ENCODE measurements at places on chromosomes 1 and 21. TPM values are rescaled to one million over a fixed set of nuclear protein-coding genes. Genes with fewer than 3 reads are reported as not detected.

DNA sequence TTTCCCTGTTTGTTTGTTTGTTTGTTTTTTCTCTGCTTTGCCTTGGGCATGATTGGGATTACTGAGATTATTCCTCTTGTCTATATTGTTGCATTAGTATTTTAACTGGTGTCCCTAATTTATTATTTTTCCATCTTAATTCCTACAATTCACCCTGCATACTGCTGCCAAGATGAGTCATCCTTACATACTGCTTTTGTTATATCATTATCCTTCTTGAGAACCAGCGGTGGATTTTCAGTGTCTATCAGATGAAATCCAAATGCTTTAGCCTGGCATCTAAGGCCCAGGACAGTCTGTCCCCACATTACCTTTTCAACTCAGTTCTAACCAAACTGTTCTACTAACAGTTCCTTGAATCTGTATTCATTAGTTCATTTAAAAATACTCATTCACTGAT is 101.7 kb downstream of the OLFML2B start:
- DNase-seq, result no peak

S100A7A gene
- total RNA-seq, result not detected

PCSK9 gene
- 184 TPM for total RNA-seq

DNA sequence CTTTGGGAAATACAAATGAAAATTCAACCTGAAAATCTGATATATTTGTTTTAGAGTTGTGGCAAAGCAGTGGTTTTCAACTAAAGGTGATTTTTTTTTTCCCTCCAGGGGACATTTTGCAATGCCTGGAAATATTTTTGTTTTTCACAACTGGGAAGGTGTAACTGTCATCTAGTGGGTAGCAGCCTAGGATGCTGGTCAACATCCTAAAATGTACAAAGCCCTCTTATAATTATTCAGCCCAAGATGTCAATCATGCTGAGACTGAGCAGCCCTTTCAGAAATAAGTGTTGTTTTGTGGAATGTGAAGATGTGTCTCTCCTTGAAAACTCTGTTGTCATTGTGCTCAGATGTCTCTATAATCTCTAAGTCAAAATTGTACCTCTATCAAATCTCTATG is 95.2 kb upstream of the NCAM2 start:
- no peak for DNase-seq

- no peak for DNase-seq
These were observed 45.8 kb downstream of the DNAJC6 start for GRCh38 chr1:65355031-65355712.

DNA sequence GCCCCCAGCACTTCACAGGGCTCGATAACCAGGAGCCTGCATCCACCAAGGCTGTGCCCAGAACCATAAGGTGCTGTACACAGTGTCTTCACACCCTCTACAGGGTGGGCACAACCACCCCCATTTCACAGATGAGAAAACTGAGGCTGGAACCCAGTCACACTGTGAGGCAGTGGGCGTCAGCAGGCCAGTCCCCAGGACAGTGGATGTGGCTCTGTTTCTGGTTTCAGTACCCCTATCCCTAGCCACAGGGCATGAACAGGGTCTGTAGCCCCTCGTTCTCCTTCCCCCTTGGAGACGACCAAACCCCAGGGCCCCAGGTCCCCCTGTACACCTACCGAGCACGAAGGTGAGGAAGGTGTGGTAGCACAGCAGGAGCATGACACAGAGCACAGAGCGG is 27.6 kb downstream of the TTC39A start:
- no peak for DNase-seq

GRCh38 chr1:241447031-241447644 is 72.4 kb downstream of the FH start:
- DNase-seq, result no peak

DNA sequence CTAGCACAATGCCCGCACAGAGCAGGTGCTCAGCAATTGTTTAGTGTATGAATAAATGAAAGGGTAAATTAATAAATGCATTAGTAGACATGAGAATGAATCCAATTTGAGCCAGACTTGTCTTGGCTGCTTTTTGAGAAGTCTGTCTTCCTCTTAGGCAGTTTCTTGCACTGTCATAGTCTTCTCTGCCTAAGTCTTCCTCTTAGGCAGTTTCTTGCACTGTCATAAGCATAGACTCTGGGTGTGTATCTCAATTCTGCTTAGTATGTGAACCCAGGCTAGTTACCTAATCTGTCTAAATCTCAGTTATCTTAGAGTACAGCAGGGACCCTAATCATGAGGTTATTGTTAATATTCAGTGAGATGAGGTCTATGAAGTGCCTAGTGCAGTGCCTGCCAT is 27.2 kb downstream of the NHLH2 start:
- DNase-seq, result no peak

DNA sequence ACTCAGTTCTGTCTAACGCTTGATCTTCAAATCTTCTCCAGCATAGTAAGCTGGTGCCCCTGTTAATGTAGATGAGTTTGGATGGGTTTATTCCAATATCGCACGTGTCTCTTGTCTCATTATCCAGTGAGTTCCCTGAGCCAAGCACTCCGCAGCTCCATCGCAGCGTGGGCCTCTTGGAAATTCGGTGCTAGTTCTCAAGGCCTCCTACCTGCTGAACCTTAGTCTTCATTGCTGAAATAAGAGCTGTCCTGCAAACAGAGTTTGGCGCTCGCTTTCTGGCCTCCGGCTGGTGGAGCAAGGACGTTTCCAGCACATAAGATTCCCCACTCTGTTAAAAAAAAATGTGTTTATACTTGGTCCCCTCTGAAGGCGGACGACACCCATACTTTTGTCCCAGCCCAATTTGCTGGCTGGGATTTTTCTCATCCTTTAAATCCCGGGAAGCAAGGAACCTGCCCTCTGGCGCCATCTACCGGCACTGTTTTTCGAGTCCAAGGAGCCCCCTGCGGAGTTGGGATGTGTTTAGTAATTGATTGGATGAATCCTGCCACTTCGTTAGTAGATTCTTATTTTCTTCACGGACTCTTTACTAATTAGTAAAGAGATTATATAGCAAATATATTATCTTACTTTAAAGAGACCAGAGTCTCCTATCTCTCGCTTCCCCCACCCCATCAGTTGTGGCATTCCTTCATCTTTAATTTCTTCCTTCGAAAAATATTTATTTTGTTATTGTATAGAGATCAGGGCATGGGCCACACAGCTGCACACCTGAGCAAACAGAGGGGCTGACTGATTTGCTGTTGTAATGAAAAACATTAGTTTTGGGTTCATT is 14.7 kb downstream of the JUN start:
- no peak for DNase-seq

RNU1-2 gene
- 4,441 TPM for total RNA-seq

- DNase-seq, result no peak
These were observed 6.9 kb upstream of the SPOCD1 start for GRCh38 chr1:31822766-31823165.

DNA sequence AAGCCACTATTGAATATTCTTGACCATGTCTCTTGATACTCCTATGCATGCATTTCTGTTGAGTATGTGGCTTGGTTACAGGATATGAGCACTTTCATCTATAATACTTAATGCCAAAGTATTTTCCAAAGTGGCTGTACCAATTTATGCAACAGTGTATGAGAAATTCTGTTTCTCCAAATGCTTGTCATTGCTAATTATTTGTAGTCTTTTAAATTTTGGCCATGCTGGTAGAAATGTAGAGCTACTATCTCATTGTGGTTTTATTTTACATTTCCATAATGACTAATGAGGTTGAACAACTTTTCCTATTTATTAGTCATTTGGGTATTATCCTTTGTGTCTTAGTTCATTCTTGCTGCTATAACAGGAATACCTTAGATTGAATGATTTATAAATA is 71.4 kb upstream of the TSPAN2 start:
- no peak for DNase-seq

DMRTA2 gene
- not detected for total RNA-seq

DNA sequence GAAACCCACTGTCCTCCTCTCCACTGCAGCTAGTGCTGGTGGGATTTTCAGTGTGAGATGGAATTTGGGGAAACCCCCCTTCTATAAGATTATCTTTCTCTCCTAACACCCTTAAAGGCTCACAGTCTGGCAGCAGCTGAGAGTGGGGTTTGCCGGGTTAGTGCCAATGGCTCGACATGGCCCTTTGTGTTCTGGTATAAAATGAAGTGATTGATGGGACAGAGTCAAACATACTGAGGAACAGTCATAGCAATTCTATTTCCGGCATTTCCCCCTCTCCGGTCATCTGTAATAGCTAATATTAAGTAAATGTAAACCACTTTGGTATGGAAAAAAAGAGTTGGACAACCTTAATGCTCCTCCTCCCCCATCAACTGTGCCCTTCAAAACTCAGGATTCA is 37.6 kb downstream of the TFF3 start:
- DNase-seq, result no peak

DNA sequence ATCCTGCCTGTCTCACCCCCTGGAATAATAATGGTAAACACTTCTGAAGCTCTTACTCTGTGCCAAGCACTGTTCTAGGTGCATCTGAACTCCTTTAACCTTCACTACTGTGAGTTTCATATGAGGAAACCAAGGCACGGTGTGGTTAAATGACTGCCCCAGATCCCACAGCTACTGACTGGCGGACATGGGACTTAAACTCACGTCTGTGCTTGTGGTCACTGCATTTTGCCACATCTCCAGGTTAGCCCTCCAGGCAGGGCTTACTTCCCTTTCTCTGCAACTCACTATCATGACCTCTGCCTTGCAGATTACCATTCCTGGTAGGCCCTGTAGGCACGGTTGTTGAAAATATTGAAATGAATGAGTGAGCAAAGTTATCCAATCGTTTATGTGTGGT is 83.4 kb downstream of the ADSS2 start:
- no peak for DNase-seq

C1orf105 gene
- total RNA-seq, result not detected
